OCI-M1 (cell line): ENCODE measurements at places on chromosomes 5 and 9.

GRCh38 chr5:142894315-142894714 lies 124.1 kb downstream of the ARHGAP26 start:
- no peak for DNase-seq

- peak; percentile 89 for DNase-seq
Observed at GRCh38 chr9:21974722-21975409, 19.3 kb downstream of the CDKN2A start.

DNA sequence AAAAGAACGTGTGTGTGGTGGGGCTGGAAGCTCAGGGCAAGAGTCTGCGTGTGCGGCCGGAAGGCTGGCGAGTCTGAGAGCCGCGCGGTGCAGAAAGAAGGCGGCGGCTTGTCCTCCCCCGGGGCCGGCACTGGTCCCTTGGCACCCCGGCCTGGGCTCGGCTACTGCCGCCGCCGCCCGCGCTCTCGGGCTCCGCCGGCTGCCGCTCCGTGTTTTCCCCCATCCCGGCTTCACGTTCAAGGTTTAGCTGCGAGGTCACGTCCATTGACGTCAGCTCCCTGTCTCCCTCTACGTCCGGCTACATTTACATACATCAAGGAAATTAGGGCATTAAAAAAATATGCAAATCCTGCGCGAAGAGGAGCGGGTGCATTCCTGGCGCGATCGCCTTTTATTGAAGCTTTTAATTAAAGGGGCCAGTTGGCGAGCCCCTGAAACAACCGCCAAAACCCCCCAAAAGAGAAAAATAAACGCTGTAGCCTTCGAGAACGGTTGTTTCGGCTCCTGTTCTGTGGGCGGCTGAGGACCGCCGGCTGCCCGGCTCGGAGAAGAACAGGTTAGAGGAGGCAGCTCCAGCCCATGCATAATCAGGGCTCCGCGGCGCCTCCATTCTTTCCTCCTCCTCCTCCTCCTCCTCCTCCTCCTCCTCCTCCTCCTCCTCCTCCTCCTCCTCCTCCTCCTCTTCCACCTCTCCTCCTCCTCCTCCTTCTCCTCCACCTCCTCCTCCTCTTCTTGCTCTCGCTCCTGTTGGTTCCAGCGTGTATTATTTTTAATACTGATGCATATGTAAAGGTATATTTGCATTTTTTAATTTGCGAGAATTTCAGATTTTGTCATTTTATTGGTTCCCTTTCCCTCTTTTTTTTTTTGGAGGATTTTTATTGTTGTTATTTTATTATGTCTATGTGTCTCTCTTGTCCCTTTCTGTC lies 207.0 kb downstream of the MEF2C start:
- DNase-seq = peak; percentile 90

DNA sequence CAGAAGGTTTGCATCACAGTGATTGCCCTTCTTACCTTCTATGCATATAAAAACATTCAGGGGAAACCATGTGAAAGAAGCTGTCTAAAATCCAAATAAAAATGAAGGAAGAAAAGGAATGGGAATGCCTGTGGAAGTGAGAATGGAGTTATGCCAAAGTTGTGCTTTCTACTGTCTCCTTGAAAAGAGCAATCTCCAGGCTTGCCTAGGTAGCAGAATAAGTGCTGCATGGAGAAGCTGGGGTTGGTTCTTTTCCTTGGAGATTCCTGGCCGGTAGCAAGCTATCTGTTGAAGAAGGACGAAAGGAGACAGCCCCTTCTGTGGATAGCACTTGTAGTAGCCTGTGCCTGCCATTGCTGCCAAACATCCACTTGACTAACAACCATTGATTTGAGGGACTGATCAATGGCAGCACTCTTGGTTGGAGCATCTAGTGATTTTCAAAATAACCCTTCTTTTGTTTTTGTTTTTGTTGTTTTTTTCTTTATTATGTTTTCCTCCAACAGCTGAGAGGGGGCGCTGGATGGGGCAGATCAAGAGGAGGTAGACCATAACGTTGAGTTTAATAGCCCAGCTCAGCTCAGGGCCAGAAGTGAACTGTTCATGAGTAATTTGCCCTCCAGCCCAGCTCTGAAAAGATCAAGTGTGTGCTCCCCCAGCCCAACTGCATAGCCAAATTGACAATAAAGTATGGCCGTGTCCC lies 1.6 kb downstream of the PLCXD3 start:
- no peak for DNase-seq

DNA sequence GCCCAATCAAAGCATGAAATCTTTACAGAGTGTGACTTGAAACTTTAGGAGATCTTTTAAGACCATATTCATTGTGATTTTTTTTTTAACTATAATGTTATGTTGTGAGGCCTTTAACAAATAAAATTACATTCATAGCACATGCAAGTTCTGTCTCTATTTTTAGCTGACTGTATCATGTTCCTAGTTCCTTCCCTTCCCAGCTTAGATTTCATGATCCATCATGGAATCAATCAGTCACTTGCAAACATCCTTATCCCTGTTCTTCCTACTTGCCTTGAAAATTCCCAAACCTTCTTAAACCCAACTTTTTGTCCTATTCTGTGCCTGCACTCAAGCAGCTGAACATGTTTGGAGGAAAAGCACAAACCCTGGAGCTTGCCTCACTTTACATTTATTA lies 141.8 kb downstream of the DMXL1 start:
- DNase-seq = no peak

GRCh38 chr5:141814064-141814964 lies 63.9 kb downstream of the PCDH1 start:
- peak; percentile 72 for DNase-seq

DNA sequence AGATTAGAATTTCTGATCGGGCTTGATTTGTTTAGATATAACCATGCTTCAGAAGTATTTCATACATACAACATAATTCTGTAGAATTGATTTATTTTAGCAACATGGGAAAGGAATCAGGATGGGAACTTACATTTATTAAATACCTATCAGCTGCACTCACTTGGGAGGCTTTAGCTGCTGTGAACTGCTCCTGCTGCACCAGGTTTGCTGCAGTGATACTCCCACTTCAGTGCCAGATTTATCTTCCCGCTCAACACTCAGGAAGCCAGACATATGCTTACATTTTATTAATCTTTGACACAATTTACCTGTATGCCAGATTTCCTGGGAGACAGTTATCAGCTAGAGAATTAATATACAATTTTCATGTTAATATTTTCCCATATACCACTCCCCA lies 64.0 kb upstream of the PLCXD3 start:
- DNase-seq = no peak

- peak; percentile 57 for DNase-seq
Observed at GRCh38 chr9:129626625-129627284, 792 bp downstream of the NTMT1 start.

DNA sequence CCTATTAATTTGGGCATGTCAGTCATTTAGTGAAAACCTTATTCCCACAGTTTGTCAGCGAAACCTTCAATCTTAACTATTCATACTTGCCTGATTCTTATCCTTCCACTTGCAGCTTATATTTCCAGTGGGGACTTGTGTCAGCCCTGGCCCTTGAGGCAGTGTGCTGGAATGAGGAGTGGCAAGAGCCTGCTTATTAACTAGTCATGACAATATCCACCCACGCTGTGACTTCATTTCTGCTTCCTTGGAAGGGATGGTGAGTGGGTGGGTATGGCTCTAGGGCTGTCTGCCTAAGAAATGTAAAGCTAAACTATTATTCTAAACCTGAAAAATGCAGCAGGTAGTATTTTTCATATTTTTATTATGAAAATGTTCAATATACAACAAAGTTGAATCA lies 34.0 kb upstream of the LURAP1L start:
- no peak for DNase-seq

DNA sequence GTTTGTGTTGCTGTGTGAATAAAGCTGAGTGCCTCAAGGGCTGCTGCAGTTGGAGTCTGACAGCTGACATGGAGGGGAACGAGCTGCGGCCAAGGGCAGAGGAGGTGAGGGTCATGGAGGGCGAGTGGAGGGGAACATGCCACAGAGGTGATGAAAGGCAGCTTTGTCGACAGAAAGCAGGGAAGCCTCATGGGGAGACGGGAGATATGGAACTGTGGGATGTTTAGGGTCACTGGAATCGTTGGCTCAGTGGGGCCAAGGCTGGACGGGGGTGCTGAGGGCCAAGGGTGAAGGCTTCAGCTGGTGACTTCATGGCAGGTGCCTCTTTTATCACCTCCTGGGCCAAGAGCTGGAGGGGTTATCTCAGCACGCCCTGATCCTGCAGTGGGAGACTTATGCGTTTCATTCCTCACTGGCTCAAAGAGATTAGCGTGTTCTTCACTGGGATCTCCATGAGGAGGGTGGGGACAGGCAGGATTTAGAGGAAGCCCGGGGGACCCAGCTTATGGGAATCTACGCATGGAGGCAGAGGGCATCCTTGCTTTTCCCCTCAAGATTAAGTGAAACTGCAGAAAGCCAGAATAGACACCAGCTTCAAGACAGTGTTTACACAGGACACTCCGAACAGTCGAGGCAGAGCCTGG lies 42.2 kb downstream of the FAM240B start:
- no peak for DNase-seq

GRCh38 chr5:26828294-26828693 lies 210.1 kb downstream of the CDH9 start:
- no peak for DNase-seq
